ENCODE measurements at places on chromosomes 16 and 17.

- DNase-seq = peak; percentile 33
Measured at GRCh38 chr16:53094013-53094630, 39.3 kb downstream of the CHD9 start.

DNA sequence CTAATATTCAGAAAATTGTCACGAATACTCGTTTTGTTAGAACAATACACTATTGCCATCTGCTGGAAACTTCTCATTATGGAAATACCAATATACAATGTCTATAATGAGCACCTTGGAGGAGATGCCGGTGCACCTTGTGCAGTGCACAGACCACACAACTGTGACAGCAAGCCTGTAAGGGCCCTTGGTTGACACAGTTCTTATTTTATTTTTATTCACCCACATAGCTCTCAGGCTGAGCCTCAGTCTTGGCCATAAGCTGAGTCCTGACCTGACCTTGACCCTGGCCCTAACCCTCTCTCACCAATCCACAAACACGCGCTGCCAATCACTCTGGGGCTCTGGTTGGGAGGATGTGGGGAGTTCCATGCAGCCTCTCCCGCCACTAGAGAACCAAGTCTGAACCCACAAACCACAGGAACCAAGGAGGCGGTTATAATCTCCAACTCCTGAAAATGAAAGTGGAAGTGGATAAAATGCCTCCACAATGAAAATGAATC lies 7.6 kb downstream of the AIPL1 start:
- DNase-seq = peak; percentile 18

DNA sequence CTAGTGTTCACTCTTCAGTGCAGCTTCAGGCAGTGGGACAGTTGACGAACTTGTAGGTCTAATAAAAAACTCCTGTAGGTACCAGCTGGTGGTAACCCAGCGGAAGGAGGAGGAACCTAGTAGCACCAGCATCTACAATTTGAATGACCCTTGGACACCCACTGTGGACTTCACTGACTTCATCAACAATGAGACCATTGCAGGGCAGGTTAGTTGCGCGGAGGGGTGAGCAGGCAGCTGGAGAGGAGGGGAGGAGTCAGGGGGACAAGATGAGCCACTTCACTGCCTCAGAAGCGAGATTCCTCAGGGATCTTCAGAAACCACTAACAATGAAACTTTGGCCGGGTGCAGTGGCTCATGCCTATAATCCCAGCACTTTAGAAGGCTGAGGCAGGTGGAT lies 22.3 kb downstream of the AOC3 start:
- DNase-seq = no peak

DNA sequence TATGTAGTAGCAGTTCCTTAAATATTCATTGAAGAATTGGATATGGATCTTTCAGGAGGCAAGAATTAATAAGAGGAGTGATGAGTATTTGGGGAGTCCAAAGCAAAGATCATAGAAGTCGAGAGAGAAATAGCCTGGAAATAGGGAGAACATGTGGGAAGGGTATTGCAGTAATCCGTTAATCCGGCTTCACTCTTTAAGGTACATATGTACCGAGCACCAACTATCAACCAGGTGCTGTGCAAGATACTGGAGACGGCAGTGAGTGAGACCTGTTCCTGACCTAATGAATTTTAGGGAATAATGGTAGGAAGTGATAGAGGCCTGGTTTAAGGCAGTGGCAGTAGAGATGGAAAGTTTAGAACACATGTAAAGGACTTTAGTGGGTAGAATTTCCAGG lies 1.1 kb downstream of the ELP5 start:
- DNase-seq = no peak

- no peak for DNase-seq
Measured at GRCh38 chr17:71292006-71292405, 828.8 kb upstream of the SOX9 start.

GRCh38 chr17:16304830-16305229 lies 48.4 kb downstream of the CENPV start:
- no peak for DNase-seq

GRCh38 chr16:15972046-15972868 lies 22.8 kb downstream of the ABCC1 start:
- DNase-seq = no peak

GRCh38 chr17:27038676-27039075 lies 255.2 kb upstream of the WSB1 start:
- no peak for DNase-seq

DNA sequence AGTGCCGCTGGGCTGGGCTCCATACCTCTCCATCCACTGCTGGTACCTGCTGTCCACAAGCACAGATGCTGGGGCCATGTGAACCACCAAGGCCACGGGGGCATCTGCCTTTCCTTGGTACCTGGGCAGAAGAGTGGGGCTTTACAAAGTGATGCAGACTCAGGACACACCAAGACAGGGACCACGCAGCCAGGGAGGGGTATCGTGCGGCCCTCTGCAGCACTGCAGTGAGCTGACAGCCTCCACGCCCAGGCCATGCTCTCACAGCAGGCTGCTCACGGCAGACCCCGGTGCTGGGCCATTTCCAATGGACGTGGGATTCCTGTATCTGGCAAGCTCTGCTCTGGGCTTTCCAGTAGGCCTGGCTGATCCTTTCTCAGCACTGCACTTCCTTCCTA lies 14.4 kb downstream of the ELAC2 start:
- DNase-seq = no peak

DNA sequence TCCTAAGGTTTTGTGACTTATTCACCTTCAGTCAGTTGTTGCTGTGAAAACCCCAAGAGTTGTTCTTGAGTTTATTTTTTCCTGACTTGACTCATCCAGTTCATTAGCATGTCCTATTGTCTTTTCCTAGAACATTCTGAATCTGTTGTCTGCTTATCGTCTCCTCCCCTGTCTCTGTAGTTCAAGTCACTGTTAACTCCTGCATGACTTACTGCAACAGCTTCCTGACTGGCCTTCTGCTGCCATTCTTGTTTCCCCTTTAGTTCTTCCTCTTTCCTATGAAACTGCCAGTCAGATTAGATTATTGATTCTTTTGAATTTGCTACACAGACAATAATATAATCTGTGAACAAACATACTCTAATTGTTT lies 161.5 kb downstream of the FTO start:
- DNase-seq = no peak

- peak; percentile 40 for DNase-seq
Measured at GRCh38 chr16:68548947-68549346, 9.9 kb downstream of the ZFP90 start.

DNA sequence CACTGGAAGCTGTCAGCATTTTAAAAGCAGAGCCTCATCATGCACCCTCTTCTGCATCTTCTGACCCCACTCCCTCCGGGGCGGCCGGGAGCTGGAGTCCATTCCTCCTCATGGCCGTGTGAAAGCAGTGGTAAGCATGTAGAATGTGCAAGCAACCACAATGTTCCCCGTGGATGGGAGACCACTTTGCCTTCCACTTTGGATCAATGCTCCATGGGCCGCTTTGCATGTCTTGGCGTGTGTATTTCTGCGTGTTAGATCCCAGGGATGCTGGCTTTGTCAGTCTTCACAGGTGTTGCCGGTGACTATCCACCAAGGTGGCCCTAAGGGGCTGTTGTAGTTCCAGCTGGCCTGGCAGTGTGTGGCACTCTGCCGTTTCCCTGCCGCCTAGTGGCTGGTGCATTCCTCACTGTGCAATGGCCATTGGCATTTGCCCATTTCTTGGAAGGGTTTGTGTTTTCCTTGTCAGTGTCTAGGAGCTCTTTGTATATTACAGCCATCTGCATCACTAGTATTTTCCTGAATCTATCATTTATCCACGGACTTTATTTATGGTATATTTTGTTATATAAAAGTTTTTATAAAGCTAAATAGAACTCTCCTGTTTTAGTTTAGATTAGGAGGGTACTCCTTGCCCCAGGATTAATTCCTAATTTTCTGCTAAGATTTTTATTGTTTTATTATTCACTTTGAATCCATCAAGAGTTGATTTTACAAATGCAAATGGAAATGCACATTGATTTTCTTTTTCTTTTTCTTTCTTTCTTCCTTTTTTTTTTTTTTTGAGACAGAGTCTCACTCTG lies 5.8 kb upstream of the ALDH3A1 start:
- DNase-seq = no peak

Measured in CD4-positive, alpha-beta T cell treated with Interferon gamma for 1 hour (primary cell).